ENCODE measurements at places on chromosomes 11 and 22.
A peak's percentile ranks its signal among the peaks of the same experiment; 100 is the strongest.

DNA sequence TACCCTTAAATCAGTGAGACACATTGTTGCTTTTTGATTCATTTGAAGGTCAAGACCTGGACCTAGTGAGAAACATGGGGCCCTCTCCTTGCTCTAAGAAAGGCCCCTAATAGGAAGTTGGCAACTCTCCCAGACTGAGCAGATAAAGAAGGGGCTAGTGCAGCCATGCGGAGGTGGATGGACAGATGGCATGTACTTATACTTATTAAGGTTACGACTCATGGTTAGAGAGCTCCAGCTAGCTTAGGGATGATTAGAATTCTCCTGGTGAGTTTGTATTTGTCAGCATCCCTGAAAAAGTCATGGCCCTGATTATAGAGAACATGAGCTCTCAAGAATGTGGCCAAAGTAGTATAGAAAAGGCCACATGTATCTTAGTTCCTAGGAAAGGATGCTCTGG lies 112.1 kb upstream of the BDNF start:
- no peak for DNase-seq

DNA sequence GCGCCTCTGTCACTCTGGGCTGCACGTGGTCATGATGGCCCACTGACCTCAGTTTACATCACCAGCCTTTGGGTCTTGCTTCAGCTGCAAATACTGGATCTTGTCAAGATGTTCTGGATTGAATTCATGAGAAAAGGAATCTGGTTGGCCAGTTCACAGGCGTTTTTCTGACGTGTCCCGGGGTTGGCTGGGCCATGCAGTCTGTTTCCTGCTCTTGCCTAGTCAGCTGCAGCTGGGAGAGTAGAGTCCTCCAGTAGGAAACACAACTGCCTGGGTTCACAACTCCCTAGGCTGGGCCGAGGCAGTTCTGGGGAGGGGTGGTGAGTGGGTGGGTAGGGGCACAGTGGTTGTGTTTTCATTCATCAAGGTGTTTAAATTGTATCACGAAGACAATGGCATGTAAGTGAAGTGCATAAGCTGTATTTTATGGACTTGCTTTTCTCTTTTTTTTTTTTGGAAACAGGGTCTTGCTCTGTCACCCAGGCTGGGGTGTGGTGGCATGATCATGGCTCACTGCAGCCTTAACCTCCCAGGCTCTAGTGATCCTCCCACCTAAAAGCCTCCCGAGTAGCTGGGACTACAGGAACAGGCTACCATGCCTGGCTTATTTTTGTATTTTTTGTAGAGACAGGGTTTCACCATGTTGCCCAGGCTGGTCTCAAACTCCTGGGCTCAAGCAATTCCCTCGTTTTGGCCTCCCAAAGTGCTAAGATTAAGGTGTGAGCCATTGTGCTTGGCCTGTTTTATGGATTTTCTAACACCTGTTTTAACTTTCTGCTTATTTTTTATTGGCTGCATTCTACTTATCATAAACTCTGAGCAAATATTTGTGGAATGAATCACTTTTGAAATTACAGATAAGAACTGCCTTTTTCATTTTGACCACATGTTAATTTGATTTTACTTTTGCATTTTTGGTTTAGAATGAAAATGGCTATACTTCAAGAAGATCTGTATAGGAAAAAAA lies 54.0 kb upstream of the PITPNB start:
- DNase-seq, result no peak

- no peak for DNase-seq
Observed at GRCh38 chr11:26062660-26063059, 269.3 kb upstream of the ANO3 start.

DNA sequence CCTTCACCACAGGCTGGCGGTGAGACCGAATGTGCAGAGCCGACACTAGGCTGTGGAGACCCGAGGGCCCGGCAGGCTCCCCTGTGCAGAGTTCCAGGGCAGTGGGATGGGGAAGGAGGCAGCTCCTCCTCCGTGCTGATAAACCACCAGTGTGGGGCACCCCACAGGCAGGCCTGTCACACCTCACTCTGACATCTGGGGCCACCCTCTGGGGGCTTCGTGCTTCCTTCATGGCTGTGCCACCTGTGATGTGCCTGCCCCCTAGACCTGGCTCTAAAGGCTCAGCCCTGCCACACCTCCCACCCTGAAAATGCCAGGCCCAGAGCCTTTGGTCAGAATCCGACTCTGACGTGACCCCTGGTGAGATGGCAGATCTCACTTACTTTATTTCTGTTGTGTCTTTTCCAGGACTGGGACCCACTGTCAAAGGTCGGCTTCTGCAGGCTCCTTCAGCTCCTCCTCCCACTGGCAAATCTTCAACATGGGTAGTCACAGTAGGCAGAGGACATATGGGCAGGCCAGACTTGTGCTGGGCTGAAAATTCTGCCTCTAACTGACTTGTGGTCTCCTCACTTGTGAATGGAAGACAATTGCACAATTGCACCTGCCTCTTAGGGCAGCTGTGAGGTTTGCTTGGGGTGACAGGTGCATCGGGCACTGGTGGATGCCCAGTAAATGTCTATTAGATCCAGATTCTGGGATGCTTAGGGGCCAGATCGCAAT lies 46.2 kb upstream of the TSKU start:
- no peak for DNase-seq

DNA sequence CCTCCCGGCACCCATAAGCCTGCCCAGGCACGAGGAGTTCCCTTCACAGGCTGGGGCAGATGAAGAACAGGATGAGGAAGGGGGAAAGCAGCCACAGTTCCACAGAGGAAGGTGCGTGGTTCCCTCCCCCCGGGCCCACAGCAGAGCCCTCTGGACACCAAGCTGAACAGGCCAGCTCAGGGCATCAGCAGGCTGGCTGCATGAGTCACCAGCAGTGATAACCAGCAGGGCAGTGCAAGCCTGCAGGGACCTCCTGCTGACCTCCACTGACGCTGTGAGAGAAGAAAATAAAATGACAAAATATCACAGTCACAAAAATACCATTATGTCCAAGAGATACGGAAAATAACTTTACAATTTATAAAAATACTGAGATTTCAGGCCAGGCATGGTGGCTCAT lies 11.5 kb downstream of the RTL6 start:
- DNase-seq, result no peak

DNA sequence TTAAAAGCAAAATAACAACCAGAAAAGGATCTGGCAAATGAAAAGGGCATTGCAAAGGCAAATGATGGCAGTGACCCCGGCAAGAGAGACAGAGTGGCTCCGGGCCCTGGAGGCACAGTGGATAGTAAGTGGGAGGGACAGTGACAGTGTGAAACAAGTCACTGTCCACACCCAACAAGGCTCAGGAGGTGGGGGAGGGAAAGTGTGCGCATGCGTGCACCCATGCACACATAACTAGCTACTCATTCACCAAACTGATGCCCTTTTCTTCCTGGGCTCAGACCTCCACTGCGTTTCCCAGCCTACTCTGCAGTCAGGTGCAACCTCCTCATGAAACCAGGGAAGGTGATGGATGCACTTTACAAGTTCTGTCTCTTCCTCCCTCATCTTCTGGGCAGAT lies 108.4 kb downstream of the SHANK2 start:
- DNase-seq, result no peak

GRCh38 chr11:43626798-43627197 lies 53.7 kb upstream of the HSD17B12 start:
- DNase-seq, result no peak

GRCh38 chr11:70744396-70745185 lies 346.3 kb downstream of the CTTN start:
- no peak for DNase-seq

DNA sequence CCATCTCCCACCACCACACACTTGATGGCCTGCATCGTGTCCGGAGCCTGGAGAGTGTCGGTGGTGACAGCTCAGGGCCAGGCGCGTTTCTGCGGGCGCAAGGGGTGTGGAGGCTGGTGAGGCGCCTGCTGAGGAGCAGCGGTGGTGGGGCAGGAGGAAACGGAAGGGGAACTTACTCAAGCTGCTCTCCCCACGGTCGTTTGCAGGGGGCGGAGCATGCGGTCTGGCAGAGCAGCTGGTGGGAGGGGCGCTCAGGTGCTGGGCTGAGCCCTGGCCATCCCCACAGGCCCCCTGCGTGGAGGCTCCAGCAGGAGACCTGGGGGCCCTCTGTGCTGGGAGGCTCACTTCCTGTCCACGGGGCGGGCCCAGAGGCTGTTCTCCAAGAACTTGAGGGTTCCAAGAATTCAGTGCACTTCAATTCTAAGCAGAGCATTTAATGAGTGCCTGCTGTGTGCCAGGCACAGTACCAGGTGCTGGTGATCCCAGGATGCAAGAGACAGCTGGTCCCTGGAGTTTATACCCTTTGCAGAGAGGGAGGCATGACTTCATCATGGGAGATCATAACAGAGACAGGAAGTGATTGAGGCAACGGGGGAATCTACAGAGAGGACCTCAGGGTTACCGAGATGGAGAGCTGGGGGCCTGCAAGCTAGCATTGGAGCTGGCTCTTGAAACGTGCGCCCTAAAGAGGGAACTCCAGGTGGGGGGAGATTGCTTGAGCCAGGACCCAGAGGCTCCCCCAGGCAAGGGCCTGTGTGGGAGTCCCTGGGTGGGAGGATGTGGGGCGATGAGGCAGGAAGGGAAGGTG lies at the start of gene RAC2:
RAC2 (minus strand) TSS at position 156 of the 808 bp plus-strand sequence; CDS start at position 35, 121 bp downstream.
- DNase-seq, result peak; percentile 83

DNA sequence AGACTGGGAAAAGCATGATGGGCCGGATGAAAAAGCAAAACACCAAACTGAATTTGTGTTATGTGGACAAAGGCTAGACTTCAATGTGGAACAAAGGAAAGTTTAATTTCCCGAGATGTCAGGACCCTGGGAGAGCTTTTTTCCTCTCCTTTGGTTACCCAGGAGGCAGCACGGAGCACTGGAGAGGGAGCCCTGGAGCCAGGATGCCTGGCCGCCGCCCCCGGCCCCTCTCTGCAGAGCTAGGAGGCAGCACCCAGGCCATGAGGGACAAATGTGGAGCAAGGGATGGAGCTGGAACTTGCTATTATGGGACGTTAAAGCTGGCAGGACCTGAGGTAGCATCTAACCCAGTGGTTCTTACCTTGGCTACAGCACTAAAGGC lies 108.9 kb downstream of the MORC2 start:
- DNase-seq, result no peak

DNA sequence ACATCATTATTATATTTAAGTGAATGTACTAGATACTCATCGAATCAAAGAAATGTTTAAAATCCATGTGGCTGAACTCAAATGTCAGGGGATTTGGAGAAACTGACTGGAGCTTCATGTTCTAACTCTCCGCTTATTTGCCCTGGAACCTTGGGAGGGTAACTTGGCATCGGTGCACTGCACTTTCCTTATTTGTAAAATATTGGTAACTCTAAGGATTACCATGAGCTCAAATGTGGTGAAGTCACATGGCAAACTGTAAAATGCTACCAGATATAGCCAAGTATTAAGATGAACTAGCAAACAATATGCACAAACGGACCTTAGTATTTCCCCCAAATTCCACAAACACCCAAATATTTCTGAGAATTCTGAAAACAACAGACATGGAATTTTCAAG lies 75.6 kb downstream of the ETS1 start:
- DNase-seq, result no peak

GRCh38 chr11:104254347-104254746 lies 90.4 kb upstream of the PDGFD start:
- DNase-seq, result no peak
